Amniotic epithelial cell (primary cell): ENCODE measurements at places on chromosomes 11 and 22.

DNA sequence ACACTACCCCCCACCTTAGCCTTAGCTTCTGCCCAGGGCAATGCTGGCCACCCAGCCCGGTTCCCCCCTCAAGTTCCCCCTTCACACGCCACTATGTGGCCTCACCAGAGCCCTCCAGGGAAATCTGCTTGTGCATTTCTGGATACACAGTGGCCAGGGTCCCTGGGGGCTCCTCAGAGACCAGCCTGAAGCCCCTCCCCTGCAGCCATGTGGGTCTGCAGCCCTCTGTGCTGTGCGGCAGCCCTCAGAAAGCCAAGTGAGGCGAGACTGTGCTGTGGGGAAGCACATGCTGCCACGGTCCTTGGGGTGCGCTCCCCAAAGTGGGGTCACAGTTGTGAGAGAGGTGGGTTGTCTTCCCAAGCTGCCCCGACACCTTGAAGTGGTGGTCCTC is 2.1 kb upstream of the PLXNB2 start:
- DNase-seq: no peak

- peak; percentile 50 for DNase-seq
Measured at GRCh38 chr11:100328626-100329340, 358.3 kb upstream of the ARHGAP42 start.

GRCh38 chr11:102911758-102912481 is 37.1 kb upstream of the MMP12 start:
- DNase-seq: no peak

DNA sequence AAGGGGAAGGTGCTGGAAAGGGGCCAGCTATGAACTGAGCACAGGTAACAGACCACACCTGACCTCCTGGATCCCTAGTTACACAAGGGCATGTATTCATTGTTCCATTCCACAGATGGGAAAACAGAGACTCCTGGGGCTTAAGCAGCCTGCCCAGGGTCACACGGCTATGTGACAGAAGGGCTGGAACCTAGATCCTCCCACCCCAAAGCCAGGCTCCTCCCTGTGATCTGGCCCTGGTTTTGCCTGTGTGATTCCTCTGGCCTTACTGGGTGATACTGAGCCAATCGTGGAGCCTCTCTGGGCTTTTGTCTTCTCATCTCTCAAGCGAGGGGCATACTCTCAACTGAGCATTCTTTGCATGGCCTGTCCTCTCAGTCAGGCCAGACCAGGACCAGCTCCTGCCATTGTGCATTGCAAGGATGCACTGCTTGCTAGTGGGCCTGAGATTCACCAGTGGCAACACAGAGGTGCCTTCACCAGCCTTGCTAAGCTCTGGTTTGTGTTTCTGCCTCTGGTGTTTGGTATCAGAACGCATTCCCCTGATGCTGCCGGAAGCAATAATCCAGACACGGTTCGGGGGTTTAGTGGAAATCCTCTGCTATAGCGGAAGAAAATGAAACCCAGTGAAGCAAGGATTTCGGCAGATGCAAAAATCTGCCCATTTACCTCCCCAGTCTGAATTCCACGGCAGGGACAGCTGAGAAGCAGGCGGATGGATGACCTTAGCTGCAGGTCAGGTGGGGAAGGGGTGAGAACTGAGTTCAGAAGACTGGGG is 226.6 kb downstream of the ST3GAL4 start:
- DNase-seq: no peak

- no peak for DNase-seq
Measured at GRCh38 chr11:18365741-18366140, 28.6 kb upstream of the LDHA start.

GRCh38 chr22:40679249-40679963 is at the start of gene MCHR1:
TSS of gene MCHR1 (plus strand) at chr22:40679484. CDS start at chr22:40679653, 169 bp downstream.
- no peak for DNase-seq

- no peak for DNase-seq
Measured at GRCh38 chr11:114472661-114473060, 33.4 kb downstream of the REXO2 start.

DNA sequence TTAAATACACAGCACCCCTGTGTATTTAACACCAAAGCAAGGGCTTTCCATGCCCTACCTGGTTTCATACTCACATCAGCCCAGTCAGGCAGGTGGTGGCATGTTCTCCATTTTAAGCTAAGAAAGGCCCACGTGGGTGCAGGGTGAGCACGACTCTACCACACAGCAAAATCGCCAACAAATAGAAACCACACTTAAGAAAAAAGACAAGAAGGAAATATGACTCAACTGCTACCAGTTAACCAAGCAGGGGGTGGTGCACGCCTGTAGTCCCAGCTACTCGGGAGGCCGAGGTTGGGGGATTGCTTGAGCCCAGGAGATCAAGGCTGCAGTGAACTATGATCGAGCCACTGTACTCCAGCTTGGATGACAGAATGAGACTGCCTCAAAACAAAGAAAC is 35.2 kb upstream of the TFIP11 start:
- DNase-seq: no peak

DNA sequence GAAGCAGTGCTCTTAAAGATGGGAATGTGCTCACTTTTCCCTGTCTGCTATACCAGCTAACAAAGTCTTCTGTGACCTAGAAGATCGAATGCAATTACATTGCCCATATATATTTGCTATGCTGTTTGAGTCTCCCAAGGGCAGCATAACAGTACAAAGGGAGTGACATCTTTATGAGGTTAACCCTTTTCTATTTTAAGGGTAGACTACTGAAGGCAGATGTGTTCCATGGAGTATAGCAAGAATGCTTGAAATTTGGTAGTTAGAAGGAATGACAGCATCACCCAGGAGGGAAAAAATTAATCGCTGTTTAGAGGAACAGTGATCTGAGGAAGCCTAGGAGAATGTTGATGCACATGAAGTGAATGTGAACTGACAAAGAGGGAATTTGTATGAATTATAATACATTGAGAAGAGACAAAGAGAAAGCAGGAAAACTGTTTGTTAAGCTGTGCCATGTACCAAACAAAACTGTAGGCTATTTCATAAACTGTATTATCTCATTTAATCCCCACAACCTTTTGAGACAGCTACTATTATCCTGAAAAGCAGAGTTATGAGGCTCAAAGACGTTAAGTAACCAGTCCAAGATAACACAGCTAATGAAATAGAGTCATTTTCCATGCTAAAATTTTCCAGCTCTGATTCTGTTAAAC is 13.0 kb downstream of the MAML2 start:
- no peak for DNase-seq

DNA sequence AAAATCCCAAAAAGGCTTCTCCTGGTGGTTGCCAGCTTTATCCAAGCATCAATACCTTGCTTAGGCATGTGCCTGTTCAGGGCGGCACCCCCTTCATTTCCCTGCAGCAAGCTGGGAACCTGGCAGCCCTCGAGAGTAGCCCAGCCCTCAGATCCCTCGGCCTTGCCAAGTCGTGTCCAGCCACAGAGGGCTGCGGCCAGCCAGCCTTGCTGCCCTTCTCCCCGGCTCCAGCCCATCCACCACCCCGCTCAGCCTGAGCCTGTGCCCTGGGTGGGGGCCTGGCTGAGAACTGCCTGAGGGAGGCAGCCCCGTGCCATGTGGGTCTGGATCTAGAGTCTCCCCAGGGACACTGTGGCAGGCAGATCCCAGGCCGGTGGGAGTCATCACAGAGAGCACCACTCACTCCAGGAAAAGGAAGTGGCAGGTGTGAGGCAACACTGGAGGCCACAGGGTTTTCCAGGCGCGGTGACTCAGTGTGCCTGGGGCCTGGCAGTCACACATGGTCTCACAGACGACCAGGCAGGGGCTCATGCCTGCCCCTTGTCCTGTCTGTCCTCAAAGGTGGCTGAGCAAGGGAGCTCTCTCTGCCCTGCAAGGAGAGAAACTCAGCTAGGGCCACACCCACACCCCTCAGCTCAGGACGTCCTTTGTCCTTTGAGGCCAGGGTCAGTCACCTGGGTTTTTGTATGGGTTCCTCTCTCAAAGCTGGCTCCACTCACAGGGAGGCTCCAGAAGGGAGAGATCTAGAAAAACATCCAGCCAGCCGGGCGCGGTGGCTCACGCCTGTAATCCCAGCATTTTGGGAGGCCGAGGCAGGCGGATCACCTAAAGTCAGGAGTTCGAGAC is 12.2 kb upstream of the CDC42BPG start:
- DNase-seq: peak; percentile 78

DNA sequence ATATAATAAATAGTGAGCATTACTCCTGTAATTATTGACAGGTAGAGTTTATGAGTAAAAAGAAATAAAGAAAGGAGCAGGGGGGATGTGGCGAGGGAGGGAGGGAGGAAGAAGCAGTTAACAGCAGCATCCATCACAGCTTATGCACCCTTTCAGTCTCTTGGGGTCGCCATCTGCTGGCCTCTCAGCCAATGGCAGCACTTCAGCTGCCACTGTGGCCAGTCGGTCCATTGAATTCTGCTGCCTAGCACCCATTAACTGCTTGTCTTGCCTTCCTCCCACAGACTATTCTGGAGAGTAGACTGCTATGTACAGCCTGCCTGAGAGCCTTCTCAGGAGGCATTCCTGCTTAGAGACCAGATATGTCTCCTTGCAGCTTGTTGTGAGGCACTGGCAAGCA is 388.3 kb downstream of the TENM4 start:
- DNase-seq: no peak
